ENCODE measurements at places on chromosomes 12 and 14. TPM values are rescaled to one million over a fixed set of nuclear protein-coding genes. Genes with fewer than 3 reads are reported as not detected.

The SIX6 gene
- total RNA-seq = not detected

The GUCY2C gene
- 0.36 TPM for total RNA-seq

The CFAP251 gene
- total RNA-seq = 28.7 TPM

GRCh38 chr12:8069582-8069981, 3.4 kb upstream of the C3AR1 start:
- H3K27me3 ChIP-seq = no peaks in the 10 kb centered on the region
- no peak for DNase-seq
- H3K4me1 ChIP-seq = no peaks in the 10 kb centered on the region

- no peaks in the 10 kb centered on the region for H3K27me3 ChIP-seq
- H3K4me1 ChIP-seq = no peaks in the 10 kb centered on the region
- H3K4me3 ChIP-seq = no peak overlapping the region
- DNase-seq = no peak
- H3K27ac ChIP-seq = no peak overlapping the region
These were observed 268.3 kb upstream of the CPNE8 start for GRCh38 chr12:39173726-39174125.

The CLEC1A gene
- total RNA-seq = 4.1 TPM

The DPY19L2 gene
- 27.5 TPM for total RNA-seq

The OTOGL gene
- 0.26 TPM for total RNA-seq

- H3K27ac ChIP-seq = no peak overlapping the region
- no peaks in the 10 kb centered on the region for H3K27me3 ChIP-seq
- no peak for DNase-seq
- H3K4me3 ChIP-seq = no peak overlapping the region
- no peaks in the 10 kb centered on the region for H3K36me3 ChIP-seq
These were observed 354.3 kb upstream of the SFSWAP start for GRCh38 chr12:131356485-131357184.

- no peaks in the 10 kb centered on the region for H3K36me3 ChIP-seq
- H3K4me3 ChIP-seq = no peak overlapping the region
- no peaks in the 10 kb centered on the region for H3K27me3 ChIP-seq
- H3K27ac ChIP-seq = no peak overlapping the region
- no peaks in the 10 kb centered on the region for H3K4me1 ChIP-seq
These were observed 1.4 kb upstream of the KLRC1 start for GRCh38 chr12:10454531-10454930.

DNA sequence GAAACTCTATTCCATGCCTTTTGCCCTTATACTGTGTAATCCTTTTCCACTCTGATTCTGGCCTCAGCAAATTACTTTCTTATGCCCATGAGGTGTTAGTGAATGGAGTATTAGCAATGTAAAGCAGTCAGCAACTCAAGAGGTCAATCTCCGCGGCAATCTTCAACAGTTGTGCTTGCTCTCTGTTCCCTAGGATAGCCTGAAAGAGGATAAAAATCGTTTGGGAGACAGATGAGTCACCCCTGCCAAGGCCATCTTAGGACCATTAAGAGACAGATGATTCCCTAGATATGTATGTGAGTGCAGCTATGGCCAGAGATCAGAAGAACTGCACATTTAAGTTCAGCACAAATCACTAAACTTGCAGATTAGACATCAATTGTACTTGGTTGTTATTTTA, 1145.8 kb downstream of the GALC start:
- H3K4me1 ChIP-seq = no peaks in the 10 kb centered on the region
- DNase-seq = no peak
- no peaks in the 10 kb centered on the region for H3K27me3 ChIP-seq
- H3K27ac ChIP-seq = no peak overlapping the region

- DNase-seq = no peak
- no peaks in the 10 kb centered on the region for H3K36me3 ChIP-seq
- no peak overlapping the region for H3K4me3 ChIP-seq
- no peaks in the 10 kb centered on the region for H3K4me1 ChIP-seq
- no peaks in the 10 kb centered on the region for H3K27me3 ChIP-seq
These were observed 183.3 kb upstream of the SEL1L start for GRCh38 chr14:81716953-81717352.
